ENCODE measurements at places on chromosomes 1 and 21. TPM values are rescaled to one million over a fixed set of nuclear protein-coding genes. Genes with fewer than 3 reads are reported as not detected.

DNA sequence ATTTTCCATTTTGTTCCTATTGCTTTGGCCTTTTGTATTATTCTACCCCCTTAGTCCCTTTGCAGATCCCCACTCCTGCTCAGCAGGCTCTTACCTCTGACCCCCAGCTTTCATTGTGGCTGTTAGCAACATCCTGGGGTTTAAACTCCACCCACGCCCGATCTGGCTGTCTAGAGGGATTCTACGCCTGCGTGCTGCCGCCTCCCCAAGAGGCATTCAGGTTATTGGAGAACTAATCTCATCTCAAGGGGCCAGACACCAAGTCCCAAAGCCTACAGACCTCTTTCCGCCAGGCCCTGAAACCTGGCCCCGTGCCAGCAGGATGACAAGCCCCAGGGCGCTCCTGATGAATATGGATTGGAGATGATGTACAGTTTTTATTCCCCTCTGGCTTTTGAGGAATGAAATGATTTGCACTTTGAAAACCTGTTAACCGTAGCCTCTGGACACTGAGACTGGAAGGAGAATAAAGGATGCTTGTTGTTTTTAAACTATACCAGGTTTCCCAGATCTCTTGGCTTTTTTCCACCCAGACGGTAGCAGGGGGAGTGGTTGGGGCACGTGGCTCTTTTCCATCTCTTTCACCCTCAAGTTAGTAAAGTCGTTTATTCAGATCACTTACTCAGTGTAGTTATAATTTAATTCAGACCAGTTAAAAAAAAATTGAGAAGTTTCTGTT, 14.5 kb upstream of the IKBKE start:
- H3K27ac ChIP-seq = no peak overlapping the region
- H3K4me3 ChIP-seq = no peak overlapping the region
- H3K4me1 ChIP-seq = peaks cover 12% of the 10 kb centered on the region
- DNase-seq = no peak

DNA sequence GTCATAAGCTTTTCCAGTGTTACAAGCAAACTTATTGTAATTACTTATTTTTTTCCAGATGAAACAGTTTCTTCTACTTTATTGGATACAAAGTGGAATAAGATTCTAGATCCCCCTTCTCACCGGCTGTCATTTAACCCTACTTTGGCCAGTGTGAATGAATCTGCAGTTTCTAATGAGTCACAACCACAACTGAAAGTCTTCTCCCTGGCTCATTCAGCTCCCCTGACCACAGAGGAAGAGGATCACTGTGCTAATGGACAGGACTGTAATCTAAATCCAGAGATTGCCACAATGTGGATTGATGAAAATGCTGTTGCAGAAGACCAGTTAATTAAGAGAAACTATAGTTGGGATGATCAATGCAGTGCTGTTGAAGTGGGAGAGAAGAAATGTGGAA, 95.5 kb downstream of the ZFYVE9 start:
- H3K4me3 ChIP-seq = no peak overlapping the region
- no peak overlapping the region for H3K27ac ChIP-seq
- no peaks in the 10 kb centered on the region for H3K27me3 ChIP-seq
- H3K4me1 ChIP-seq = peaks cover 10% of the 10 kb centered on the region
- DNase-seq = no peak

GRCh38 chr1:181095763-181096184, 7.3 kb downstream of the IER5 start:
- peaks cover 77% of the 10 kb centered on the region for H3K4me1 ChIP-seq
- H3K4me3 ChIP-seq = no peak overlapping the region
- DNase-seq = no peak
- H3K27ac ChIP-seq = no peak overlapping the region
- no peaks in the 10 kb centered on the region for H3K36me3 ChIP-seq

GRCh38 chr1:197199923-197200271, 53.4 kb upstream of the ASPM start:
- H3K36me3 ChIP-seq = no peaks in the 10 kb centered on the region
- peak overlapping the region; percentile 89 for H3K27ac ChIP-seq
- no peak for DNase-seq
- H3K4me3 ChIP-seq = peak overlapping the region; percentile 96
- no peaks in the 10 kb centered on the region for H3K27me3 ChIP-seq
- peaks cover 53% of the 10 kb centered on the region for H3K4me1 ChIP-seq

DNA sequence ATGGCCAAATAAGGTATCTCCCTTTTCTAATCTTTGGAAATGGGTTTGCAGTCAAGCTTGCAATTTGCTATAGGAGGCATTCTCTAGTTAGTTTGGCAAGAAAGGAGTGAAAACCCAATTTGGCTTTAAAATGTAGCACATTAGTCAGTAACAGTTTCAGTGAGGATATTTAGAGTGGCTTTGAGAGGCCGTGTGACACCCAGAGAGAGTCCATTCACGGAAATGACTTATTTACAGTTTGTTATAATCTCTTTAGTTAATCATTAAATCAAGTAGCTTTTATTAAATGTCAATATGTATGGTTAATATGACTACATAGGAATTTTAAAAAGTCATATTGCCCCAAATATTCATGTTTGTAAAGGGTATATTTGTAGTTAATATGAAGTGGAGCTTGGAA, 9.6 kb downstream of the ZBTB18 start:
- H3K27me3 ChIP-seq = no peaks in the 10 kb centered on the region
- H3K4me1 ChIP-seq = peaks cover 19% of the 10 kb centered on the region
- no peak overlapping the region for H3K4me3 ChIP-seq
- no peak for DNase-seq

DNA sequence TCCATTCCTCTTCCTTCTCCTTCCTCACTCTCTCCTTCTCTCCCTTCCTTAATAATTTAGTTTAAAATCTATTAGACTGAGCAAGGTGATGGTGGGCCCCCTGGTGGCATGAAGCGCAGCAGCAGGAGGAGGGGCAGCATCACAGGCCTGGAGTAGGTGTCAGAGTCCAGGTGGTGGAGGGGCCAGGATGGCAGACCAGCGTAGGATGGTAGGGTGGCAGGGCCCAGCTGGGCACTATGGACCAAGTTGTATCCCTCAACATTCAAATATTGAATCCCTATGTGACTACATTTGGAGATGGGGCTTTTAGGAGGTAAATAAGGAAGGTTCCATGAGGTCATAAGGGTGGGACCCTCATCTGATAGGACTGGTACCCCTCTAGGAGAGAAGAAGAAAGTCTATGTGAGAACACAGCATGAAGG, 61.0 kb downstream of the WDR4 start:
- peaks cover 24% of the 10 kb centered on the region for H3K4me1 ChIP-seq
- no peaks in the 10 kb centered on the region for H3K27me3 ChIP-seq
- H3K36me3 ChIP-seq = no peaks in the 10 kb centered on the region
- no peak overlapping the region for H3K27ac ChIP-seq

DNA sequence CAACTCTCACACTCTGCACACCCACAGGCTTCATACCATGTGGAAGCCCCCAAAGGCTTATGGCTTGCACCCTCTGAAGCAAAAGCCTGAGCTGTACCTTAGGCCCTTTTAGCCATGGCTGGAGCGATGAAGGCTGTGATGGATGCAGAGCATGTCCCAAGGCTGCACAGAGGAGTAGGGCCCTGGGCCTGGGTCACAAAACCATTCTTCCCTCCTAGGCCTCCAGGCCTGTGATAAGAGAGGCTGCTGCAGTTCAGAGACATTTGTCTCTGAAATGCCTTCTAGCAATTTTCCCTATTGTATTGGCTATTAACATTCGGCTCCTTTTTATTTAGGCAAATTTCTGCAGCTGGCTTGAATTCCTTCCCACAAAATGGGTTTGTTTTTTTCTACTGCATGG, 1707.7 kb downstream of the MRPL39 start:
- no peak overlapping the region for H3K4me3 ChIP-seq
- no peaks in the 10 kb centered on the region for H3K27me3 ChIP-seq
- H3K27ac ChIP-seq = no peak overlapping the region
- DNase-seq = no peak

GRCh38 chr1:63547621-63548294, 24.4 kb downstream of the EFCAB7 start:
- no peaks in the 10 kb centered on the region for H3K36me3 ChIP-seq
- no peak overlapping the region for H3K27ac ChIP-seq
- DNase-seq = no peak
- H3K4me3 ChIP-seq = no peak overlapping the region
- H3K27me3 ChIP-seq = no peaks in the 10 kb centered on the region

DNA sequence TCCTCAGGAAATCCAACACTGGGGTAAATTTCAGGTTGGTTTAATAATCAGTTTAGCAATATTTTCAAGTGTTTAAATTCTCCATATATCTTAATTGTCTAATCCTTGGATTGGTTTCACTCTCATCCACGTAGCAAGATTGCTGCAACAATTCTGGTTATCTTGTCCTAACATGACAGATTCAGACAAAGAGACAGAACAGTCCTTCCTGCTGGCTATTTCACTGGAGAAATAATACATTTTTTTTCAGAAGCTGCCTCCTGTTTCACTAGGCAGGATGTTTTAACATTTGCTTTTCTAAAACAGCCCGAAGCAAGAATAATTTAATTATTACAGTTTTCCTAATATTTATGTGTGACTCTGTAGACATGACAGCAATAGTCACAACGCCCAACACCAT, 2011.2 kb downstream of the NCAM2 start:
- H3K27ac ChIP-seq = no peak overlapping the region
- H3K4me1 ChIP-seq = no peaks in the 10 kb centered on the region
- H3K4me3 ChIP-seq = no peak overlapping the region

- H3K4me1 ChIP-seq = peaks cover 31% of the 10 kb centered on the region
- DNase-seq = peak; percentile 11
- peaks cover 10% of the 10 kb centered on the region for H3K36me3 ChIP-seq
- H3K27me3 ChIP-seq = no peaks in the 10 kb centered on the region
- H3K27ac ChIP-seq = no peak overlapping the region
- H3K4me3 ChIP-seq = peak overlapping the region; percentile 16
Observed at GRCh38 chr1:44408632-44409602, 3.9 kb downstream of the RNF220 start.

DNA sequence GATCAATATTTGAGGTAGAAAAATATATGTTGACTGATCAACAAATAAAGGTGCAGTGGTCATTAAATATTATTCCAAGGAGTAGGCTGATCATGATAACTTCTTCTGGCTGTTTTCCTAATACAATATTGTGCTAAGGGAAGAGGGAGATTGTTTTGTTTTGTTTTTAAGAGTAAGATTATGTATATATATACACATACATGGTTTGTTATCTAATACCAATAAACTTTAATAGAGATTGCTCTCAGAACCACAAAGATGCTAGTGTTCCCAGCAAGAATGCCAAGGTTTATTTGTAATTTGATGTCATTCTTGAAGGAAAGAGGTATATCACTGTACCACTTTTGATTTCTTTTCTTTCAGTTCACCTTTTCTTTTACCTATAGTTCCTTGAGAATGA, 10.1 kb downstream of the CLCA2 start:
- H3K36me3 ChIP-seq = no peaks in the 10 kb centered on the region
- no peak overlapping the region for H3K27ac ChIP-seq
- no peak overlapping the region for H3K4me3 ChIP-seq
- no peak for DNase-seq
- no peaks in the 10 kb centered on the region for H3K4me1 ChIP-seq

DNA sequence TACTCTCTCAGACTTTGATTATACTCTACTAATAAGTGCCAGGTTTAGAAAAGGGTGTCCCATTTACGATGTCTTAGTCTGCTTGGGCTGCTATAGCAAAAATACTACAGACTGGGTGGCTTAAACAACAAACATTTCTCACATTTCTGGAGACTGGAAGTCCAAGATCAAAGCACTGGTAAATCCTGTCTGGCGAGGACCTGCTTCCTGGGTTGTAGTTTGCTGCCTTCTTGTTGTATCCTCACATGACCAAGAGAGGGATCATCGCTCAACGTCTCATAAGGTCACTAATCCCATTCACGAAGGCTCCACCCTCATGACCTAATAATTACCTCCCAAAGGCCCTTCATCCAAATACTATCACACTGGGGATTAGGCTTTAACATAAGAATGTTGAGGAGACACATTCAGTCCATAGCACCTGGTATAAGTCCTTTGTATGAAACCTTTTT, 12.0 kb downstream of the PRDX6 start:
- H3K27me3 ChIP-seq = no peaks in the 10 kb centered on the region
- no peak overlapping the region for H3K27ac ChIP-seq
- no peak overlapping the region for H3K4me3 ChIP-seq
- no peaks in the 10 kb centered on the region for H3K4me1 ChIP-seq

GRCh38 chr1:55645270-55645669, 430.1 kb upstream of the USP24 start:
- no peaks in the 10 kb centered on the region for H3K27me3 ChIP-seq
- DNase-seq = no peak
- H3K4me3 ChIP-seq = no peak overlapping the region
- H3K27ac ChIP-seq = no peak overlapping the region
- H3K4me1 ChIP-seq = peaks cover 8% of the 10 kb centered on the region

- H3K27me3 ChIP-seq = no peaks in the 10 kb centered on the region
- H3K36me3 ChIP-seq = no peaks in the 10 kb centered on the region
- DNase-seq = no peak
Observed at GRCh38 chr1:28157894-28158293, 18.6 kb downstream of the PTAFR start.

DNA sequence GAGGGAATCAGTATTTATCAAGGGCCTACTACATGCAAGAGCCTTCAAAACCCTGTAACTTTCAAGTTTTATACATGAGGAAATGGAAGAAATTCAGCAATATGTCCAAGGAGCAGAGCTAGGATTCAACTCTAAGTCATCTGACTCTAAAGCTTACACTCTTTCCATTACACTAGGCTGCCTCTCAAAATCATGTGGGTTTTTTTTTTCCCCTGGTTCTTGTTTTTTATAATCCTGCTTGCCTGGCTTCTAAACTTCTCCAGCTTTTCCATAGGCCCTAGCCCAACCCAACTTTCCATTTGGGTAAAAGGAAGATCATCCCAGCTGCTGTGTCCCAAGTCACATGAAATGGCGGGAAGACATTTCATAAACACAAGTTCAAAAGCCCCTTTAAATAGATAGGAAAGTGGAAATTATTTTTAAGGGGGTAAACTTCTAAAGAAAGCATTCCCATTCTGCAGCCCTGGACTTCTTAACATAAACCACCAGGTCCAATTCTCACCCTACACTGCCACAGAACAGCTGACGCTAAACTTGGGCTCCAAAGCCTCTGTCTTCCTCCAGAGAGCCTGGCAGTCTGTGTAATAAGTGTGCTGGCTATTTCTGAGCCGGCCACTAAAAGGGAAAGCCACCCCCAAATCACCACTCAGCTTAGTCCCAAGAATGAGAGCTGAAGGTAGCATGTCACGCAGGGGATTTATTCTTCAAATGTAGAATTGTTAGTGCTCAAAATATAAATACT, 46.9 kb downstream of the ITPKB start:
- no peaks in the 10 kb centered on the region for H3K4me1 ChIP-seq
- H3K27ac ChIP-seq = no peak overlapping the region
- no peak overlapping the region for H3K4me3 ChIP-seq
- DNase-seq = no peak
- no peaks in the 10 kb centered on the region for H3K36me3 ChIP-seq

- no peak overlapping the region for H3K27ac ChIP-seq
- H3K4me1 ChIP-seq = no peaks in the 10 kb centered on the region
- no peak overlapping the region for H3K4me3 ChIP-seq
- no peak for DNase-seq
Observed at GRCh38 chr1:61626816-61627215, 98.1 kb downstream of the TM2D1 start.

GRCh38 chr1:77347646-77348045, 65.8 kb downstream of the AK5 start:
- DNase-seq = peak; percentile 6
- H3K27ac ChIP-seq = no peak overlapping the region
- H3K4me3 ChIP-seq = no peak overlapping the region

GRCh38 chr1:106681939-106682522, 374.4 kb upstream of the PRMT6 start:
- H3K4me3 ChIP-seq = no peak overlapping the region
- no peak overlapping the region for H3K27ac ChIP-seq
- H3K27me3 ChIP-seq = no peaks in the 10 kb centered on the region
- no peaks in the 10 kb centered on the region for H3K36me3 ChIP-seq

Gene UBXN10
- 0.05 TPM for polyA plus RNA-seq

Gene WDR64
- polyA plus RNA-seq = not detected

Gene RASSF5
- polyA plus RNA-seq = 0.50 TPM

Gene B3GALT2
- polyA plus RNA-seq = not detected

Gene LCK
- 3.1 TPM for polyA plus RNA-seq

All from HepG2 (cell line).